Activated gamma-delta T cell treated with Interleukin-2 at 50 U/mL for 16 hours (primary cell): ENCODE measurements at places on chromosomes 7 and 10.

- no peak for DNase-seq
These were observed 103.6 kb downstream of the ELMO1 start for GRCh38 chr7:37344886-37345579.

- peak; percentile 60 for DNase-seq
These were observed 102.8 kb downstream of the PIP4K2A start for GRCh38 chr10:22611425-22612115.

DNA sequence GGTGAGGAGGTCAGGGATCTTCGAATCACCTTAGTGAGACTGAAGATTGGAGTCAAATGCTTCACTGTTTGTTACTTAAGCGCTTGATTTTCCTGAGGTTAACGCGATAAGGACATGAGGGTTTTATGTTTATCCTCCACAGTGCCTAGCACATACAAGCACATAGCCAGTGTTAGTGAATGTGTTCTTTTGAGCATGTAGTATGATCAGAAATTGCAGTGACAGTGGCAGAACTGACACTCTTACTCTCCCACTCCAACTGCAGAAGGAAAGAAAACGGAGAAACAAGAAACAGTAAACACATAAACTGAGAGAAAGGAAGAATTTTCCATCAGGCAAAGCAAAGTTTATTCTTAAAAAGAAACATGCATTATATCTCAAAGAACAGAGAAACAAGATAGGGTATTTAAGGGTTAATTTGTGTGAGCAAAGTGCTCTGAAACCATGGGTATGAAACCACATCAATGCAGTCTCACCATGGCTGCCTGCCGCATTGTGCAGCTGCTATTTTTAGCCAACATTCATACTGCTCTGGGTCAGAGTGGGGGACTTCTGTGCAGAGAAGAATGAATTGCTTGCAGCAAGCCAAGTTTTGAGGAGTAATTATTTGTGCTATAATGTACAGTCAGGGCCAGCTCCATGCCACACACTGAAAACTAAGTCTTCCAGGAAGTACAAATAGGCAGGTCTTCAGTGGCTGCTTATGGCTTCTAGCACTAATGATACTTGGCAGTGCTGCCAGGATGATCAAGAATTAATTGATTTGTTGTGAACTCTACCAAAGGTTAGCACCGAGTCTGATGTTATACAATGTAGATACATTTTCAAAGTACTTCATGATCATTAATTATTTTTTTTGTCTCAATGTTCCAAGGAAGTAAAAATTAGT is 152.0 kb downstream of the MACC1 start:
- no peak for DNase-seq

DNA sequence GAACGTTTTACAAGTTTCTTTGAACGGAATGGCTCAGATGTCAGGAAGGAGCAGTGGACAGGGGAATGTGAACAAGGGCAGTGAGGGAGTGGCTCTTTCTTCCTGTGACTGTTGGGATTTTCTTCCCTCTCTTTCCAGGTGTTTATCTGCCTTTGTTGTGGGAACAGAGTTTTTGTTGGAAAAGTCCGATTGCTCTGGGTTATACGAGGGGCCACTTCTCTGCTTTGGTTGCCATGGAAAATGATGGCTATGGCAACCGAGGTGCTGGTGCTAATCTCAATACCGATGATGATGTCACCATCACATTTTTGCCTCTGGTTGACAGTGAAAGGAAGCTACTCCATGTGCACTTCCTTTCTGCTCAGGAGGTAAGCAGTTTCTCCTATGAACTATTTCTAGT is 41.4 kb downstream of the ZRANB1 start:
- no peak for DNase-seq

GRCh38 chr10:131700506-131700905 is 200.3 kb upstream of the PPP2R2D start:
- no peak for DNase-seq
